ENCODE measurements at places on chromosomes 7 and 10.

DNA sequence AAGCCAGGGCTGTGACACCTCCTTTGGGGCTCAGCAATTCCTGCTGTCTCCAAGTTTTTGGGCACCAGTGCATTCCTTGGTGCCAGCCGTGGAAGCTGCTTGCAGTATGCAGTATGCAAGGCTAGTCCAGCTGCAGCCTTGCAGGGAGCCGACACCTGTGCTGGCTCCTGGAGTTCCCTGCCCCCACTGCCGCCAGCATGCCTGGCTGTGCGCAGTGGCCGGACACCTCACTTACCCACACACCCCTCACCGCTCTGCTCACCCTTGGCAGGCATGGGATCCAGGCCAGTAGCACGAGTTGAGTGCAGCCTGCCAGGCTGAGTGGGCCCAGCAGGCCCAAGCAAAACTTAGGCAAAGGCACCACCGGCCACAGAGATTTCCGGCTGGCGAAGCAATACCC is 77.4 kb downstream of the SAMD9 start:
- no peak for DNase-seq

DNA sequence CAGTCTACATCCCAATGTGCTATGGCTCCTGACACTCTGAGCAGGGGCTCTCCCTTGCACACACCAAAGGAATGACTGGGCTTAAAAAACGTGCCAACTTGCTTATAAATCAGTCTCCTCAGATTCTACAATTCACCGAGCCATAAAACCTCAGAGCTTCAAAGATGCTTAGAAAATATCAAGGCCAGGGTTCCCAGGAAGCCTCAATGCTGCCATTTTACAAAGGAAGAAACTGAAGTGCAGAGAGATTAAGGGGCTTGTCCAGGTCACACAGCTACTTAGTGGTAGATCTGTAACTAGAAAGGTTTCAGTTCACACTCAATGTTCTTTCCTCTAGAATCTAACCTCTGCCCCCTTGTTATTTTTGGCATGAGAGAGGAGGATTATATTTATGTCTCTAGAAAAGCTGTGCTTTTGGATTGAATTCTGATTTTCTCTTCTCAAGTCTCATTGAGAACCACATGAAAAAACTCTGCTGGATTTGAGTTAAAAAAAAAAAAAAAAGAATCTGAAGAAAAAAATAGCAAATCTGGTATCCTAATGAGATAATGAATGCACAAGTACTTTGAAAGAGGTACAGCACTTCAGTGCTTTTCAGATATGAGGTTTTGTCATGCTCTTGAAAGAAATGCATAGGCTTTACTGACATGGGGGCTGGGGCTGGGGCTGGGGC is 22.3 kb upstream of the TSPAN33 start:
- no peak for DNase-seq

DNA sequence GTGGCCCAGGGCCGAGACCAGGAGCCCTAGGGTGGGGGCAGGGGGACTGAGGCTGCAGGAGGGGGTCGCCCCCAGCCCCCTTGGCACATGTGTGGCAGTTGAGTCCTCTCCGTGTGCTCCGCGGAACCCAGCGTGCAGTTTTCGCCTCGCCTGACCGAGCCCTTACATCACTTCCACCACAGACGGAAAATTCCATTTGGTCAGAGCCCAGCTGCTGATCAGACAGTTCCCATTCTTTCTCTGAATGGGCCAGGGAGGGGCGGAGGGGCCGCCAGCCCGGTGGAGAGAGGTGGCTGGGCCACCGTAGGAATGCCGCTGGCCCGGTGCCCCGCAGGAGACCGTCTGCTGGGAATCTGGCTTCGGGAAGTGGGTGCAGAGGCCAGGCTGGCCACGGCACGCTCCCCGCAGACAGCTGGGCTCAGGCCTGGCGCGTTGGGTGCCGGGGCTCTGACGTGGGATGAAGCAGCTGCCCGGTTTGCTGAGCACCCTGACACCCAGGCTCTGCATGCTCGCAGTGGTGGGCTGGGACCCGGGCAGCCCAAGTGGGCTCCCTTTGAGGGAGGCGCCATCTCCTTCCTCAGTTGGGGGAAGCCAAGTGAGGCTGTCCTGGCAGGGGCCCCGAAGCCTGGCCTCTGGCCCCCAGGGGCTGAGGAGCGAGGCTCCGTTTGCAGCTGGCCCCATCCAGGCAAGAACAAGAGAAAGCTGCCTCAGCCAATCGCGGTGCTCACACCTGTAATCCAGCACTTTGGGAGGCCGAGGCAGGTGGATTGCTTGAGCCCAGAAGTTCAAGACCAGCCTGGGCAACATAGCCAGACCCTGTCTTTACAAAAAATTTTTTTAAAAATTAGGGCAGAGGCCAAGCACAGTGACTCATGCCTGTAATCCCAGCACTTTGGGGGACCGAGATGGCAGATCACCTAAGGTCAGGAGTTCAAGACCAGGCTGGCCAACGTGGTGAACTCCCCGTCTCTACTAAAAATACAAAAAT is 9.9 kb downstream of the TTYH3 start:
- no peak for DNase-seq

GRCh38 chr7:114799628-114800028 is 122.3 kb upstream of the MDFIC start:
- no peak for DNase-seq

- no peak for DNase-seq
Measured at GRCh38 chr10:12503311-12503710, 154.0 kb downstream of the CAMK1D start.

GRCh38 chr10:6416892-6417512 is 163.1 kb downstream of the PRKCQ start:
- no peak for DNase-seq

DNA sequence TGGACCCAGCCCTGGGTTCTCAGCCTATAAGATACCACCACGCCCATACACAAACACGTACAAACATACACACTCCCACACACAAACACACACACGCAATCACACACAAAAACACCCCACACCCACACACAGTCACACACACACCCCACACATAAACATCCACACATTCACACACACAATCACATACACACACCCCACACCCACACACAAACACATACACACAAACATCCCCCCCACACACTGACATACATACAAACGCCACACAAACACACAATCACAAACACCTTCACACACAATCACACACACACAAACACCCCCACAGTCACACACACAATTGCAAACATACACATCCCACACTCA is 79.3 kb upstream of the CPXM2 start:
- no peak for DNase-seq

DNA sequence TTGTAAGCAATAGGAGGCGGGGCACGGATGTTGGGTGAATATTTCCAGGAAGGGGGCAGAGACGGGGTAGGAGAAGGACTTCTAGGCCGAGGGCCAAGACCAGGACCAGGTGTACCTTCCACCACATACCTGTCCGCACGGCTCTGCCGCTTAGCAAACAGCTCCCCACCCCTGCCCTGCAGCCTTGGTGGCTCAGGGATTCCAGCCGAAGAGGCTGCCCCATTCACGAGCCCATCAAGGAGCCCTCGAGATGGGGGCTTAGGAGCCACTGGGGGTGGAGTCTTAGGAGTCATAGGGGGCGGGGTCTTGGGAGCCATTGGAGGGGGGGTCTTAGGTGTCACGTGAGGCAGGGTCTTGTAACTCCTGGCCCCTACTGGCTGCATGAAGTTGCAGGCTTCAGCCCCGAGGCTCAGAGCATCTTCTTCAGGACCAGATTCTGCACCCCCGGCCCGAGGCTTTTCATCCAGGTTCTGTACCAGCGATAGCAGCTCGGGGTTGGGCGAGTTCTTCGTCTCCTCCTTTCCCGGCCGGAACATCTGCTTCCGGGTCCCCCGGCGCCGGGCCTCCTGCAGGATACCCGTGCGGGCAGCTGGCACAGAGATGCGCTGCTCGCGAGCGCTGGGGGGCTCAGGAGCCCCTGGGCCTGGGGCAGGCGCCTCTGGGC is 6.1 kb upstream of the MYOZ1 start:
- DNase-seq: peak; percentile 20

DNA sequence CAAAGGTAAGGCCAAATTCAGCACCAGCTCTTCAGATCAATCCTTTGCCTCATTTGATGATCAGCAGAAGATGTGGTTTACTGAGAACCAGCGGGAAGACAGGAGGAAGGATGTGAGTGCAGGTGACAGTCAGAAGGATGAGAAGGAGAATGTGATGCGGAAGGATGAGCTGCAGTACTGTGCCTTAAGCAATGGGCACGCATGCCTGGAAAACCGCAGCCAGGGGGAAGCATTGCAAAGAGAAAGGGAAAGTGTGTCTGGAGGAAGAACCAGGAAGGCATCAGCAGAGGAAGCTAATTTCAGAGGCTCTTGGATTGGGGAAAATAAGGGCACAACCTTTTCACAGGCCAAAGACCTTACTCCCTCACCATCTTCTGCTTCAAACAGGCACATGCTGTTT is 25.7 kb downstream of the C10orf71 start:
- no peak for DNase-seq

GRCh38 chr10:106636766-106637491 is 527.6 kb downstream of the SORCS1 start:
- no peak for DNase-seq

DNA sequence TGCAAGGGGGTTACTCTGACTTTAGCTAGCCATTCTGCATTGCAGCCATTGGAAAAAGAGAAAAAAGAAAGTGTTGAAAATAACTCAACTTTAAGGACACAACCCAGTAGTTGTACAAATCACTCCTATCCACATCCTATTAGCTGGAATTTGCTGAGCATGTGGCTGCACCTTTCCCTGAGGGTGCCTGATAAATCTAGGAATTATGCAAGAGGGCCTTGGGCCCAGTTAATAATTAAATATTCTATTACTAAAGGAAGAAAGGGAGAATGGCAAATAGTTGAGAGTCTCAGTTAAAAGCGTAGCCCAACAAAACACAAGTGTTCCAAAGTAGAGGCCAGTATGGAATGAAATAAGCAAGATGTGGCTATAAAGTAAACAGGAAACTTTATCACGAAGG is 200.9 kb upstream of the CNTNAP2 start:
- DNase-seq: no peak

DNA sequence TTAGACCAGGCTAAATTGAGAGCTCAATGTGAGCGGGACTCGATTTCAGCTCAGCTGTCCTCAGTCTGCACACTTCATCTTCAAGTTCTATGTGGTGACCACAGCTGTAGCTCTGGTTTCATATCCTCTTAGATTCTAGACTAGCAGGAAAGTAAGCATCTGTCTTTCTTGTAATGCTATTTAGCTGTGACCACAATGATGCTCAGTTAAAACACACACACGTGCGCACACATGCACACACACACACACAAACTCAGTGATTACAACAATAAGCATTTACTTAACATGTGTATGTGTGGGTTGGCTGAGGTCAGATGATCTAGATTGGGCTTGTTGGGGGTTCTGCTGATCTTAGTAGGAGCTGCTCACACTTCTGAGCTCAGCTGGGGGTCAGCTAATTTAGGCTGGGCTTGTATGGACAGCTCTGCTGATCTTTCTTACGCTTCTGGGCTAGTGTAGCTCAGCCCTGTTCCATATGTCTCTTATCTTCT is 82.5 kb downstream of the ZNF365 start:
- no peak for DNase-seq

GRCh38 chr10:128475686-128476367 is 349.6 kb upstream of the MKI67 start:
- no peak for DNase-seq

- DNase-seq: no peak
Measured at GRCh38 chr10:48899781-48900180, 39.9 kb downstream of the LRRC18 start.

DNA sequence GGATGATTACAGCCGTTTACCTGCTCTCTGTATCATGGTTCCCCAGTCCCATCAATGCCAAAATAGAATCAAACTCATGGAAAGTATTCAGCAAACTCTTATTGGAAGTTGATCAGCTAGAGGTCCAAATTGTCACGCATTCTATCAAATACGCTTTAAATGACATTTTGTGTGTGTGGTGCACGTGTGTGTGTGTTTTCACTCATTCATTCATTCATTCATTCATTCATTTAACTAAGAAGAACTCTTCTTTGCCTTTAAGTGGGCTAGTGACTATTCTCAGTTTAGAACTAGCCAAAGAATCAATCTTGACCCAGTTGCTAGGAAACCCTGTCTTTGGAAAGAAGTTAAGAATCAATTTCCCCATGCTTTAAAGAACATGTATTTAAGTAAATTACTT is 102.8 kb downstream of the RTKN2 start:
- DNase-seq: no peak

DNA sequence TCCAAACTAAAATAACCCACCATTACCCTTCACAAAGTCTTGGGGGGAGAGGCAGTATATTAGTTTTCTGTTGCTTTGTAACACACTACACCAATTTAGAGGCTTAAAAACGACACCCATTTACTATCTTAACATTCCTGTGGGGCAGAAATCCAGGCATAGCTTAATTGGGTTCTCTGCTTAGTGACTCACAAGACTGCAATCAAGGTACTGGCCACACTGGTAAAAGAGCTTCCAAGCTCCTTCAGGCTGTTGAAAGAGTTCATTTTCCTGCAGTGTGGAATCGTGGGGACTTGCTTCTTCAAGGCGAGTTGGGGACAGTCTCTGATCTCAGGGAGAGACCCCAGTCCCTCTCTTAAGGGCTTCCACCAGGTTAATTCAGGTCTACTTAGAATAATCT is 139.1 kb downstream of the XPNPEP1 start:
- no peak for DNase-seq

DNA sequence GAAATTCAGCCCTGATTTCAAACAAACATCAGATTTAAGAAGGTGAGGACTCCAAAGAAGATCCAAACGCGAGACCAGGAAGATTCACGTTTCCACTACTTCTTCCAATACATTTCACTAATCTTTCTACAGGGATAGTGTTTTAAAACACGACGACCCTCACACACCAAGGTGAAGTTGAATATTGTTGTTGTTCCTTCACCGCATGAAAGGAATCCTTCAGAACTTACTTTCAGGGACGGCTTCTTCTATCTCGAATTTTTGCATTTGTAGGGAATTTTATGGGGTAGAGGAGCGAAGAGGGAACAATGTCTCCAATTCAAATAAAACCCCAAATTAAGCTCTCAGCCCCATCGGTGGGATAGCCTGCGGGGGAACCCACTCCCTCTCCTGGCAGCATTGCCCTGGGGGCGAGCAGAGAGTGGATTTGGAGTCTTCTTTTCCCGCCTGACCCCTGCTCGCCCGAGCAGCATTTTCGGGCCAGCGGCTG is 1.5 kb upstream of the GATA3 start:
- no peak for DNase-seq

DNA sequence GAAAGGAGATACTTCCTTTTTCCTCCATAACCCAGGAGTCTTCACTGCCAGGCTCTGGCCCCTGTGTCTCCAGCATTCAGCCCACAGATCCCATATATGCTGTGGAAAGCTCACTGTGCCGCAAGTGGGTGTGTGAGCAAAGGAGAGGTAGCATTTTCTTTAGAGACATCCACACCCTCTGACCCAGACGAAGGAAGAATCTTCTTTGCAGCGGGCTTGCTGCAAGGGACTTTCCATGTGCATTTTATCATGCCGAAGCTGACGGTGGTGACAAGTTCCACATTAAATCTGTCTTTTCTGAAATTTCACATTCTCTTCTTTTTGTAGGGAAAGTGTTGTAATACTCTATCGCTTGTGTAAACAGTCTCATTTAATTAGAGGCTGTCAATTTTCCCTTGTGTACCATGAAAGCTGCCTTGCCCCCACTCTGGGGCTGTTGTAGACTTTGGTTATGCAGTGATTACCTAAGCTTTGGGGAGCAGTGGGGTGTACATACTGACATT is 409.5 kb downstream of the SUGCT start:
- no peak for DNase-seq

GRCh38 chr7:17041324-17041723 is 159.5 kb upstream of the AGR3 start:
- DNase-seq: no peak

All from stimulated activated CD4-positive, alpha-beta T cell treated with anti-CD3 and anti-CD28 coated beads, Interleukin-4, amount 100 ng/mL, for 4 hours (primary cell).